Stimulated activated CD8-positive, alpha-beta memory T cell treated with anti-CD3 and anti-CD28 coated beads, Interleukin-12 subunit alpha, Interleukin-12 subunit beta, amount 100 ng/mL, for 1 hour (primary cell): ENCODE measurements at places on chromosomes 4 and X.

- DNase-seq = no peak
These were observed 1.0 kb downstream of the ZDHHC9 start for GRCh38 chrX:129842510-129843208.

DNA sequence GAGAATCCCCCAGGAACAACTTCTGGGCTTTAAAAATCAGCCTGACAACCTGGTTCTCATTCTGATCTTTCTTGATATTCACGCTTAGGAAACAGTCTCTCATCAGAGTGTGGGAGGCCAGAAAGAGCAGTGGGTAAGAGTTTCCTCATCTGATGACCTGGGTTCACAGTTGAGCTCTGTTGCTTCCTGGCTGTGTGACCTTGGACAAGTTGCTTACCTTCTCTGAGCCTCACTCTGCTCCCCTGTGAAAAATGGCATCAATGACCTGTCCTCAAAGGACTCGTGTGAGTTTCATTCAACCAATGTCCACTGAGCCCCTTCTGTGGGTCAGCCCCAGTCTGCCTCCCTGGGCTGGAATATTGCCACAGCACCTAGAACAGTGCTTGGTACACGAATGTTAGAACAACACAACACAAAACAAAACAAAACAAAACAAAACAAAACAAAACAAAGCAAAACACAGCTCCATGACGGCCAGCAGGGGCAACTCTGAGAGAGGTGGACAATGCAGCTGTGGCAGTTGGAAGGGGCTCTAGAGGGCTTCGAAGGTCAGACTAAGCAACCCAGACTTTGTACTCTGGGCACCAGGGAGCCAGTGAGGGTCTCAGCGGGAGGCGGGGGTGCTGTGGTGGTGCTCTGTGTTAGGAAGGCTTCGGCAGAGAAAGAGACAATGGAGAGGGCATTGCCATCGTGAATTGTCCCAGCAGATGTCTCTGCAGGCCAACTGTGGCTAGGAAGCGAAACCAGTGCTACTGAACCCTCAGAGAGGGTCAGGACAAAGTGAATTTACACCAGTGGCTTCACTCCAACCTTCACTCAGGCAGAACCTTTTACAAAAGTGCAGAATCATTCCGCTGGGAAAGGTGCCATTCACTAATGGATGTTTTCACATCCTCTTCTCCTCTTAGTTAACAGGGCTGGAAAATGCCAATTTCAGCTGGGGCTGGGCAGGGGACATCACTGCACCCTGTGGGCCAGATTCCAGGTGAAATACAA, 14.3 kb upstream of the C4orf50 start:
- no peak for DNase-seq

GRCh38 chr4:32986236-32986635, 2266.1 kb downstream of the PCDH7 start:
- DNase-seq = no peak

GRCh38 chr4:24013668-24014422, 124.0 kb upstream of the PPARGC1A start:
- no peak for DNase-seq

GRCh38 chr4:139899346-139899745, 233.7 kb downstream of the MGST2 start:
- no peak for DNase-seq

DNA sequence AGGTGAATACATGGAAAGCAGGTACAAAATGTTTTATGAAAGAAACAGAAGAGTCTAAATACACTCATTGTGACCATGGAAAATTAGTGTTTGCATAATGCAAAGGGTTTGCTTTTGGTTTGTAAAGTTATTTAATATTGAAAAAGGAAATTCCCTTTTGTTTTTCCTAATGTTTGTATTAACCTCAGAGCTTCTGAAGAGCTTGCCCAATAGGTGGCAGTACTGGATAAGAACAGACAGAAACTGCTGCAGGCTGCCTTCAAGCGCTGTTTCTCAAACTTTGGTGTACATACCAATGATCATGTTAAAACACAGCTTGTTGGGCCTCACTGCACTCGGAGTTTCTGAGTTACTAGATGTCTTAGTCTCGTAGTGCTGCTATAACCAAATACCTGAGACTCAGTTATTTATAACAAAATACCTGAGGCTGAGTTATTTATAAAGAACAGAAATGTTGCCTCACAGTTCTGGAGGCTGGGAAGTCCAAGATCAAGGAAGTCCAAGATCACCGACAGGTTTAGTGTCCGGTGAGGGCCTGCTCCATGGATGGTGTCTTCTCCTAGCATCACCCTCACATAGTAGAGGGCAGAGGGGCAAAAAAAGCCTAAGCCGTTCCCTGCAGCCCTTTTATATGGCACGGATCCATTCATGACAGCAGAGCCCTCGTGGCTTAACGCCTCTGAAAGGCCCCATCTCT, 54.2 kb downstream of the SUPT20HL2 start:
- no peak for DNase-seq

GRCh38 chr4:156038772-156039171, 85.1 kb upstream of the CTSO start:
- DNase-seq = no peak

GRCh38 chrX:69995362-69996112, 54.2 kb downstream of the AWAT2 start:
- DNase-seq = no peak

GRCh38 chr4:84915396-84915780, 51.1 kb downstream of the WDFY3 start:
- no peak for DNase-seq

DNA sequence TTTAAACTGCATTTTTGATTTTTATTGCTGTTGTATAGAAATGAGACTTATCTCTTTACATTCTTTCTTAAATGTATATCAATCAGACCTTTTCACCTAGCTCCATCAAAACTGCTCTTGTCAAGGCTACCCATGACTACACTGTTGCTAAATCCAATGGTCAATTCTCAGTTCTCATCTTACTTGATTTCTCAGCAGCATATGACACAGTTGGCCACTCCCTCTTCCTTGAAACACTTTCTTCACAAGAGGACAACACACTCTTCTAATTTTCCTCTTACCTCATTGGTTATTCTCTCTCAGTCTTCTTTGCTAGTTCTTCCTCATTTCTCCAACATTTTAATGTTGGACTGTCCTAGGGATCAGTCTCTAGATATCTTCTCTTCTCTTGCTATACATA, 94.1 kb upstream of the CITED1 start:
- DNase-seq = no peak
